Central memory CD4-positive, alpha-beta T cell (primary cell): ENCODE measurements at places on chromosomes 11 and 22.

GRCh38 chr22:43345761-43346301, 2.7 kb upstream of the SCUBE1 start:
- no peak for DNase-seq

GRCh38 chr11:14907411-14908213, 15.6 kb upstream of the CYP2R1 start:
- DNase-seq: peak; percentile 71

DNA sequence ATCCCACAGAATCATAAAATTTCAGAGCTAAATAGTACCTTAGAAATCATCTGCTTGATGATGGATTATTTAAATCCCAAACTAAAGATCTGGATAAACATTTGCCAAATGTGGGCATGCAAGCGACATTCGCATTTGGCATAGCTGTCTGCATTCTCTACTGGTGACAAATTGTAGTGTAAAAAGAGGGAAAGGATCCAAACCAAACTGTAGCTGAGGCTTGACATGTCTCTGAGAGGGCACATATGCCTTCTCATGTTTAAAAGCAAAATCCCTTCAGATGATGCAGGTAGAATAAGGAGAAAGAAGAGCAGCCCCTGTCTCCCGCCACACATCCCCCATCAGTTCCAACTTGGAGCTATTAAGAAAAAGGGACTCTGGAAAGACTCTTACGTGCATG, 257.5 kb upstream of the MTNR1B start:
- DNase-seq: no peak

DNA sequence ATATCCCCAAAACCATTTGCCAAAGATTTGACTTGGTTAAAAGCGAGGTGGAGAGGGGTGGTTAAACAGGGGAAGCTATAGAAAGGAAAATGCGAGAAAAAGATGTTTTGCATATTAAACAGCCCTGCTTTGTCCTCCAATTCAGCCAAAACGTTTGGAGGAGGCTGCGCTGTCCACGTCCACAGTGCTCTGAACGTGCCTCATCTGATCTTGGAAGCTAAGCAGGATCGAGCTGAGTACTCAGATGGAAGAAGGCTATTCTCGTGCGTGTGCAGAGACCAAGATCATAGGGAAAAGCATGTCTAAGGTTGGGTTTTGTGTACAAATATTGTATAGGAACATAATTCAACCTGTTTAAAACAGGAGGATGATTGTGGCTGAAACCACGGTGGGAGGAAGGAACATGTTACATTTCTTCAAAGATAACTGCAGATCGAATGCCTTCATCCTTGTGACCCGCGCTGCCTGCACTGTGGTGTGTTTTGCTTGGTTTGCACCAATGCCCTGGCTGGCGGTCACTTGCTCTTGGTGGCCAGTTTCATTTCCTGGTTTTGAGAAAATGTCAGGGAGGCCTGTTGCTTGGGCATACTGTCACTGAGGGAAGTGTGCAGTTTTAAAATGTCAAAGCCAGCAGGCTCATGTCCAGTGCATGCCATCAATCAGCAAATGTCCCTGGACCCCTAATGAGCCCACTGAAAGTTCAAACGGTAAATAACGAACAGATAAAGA, 40.4 kb downstream of the FLI1 start:
- no peak for DNase-seq

GRCh38 chr22:40654522-40655167, 18.1 kb upstream of the MRTFA start:
- no peak for DNase-seq

- DNase-seq: no peak
Observed at GRCh38 chr11:95660038-95660437, 129.5 kb downstream of the FAM76B start.

DNA sequence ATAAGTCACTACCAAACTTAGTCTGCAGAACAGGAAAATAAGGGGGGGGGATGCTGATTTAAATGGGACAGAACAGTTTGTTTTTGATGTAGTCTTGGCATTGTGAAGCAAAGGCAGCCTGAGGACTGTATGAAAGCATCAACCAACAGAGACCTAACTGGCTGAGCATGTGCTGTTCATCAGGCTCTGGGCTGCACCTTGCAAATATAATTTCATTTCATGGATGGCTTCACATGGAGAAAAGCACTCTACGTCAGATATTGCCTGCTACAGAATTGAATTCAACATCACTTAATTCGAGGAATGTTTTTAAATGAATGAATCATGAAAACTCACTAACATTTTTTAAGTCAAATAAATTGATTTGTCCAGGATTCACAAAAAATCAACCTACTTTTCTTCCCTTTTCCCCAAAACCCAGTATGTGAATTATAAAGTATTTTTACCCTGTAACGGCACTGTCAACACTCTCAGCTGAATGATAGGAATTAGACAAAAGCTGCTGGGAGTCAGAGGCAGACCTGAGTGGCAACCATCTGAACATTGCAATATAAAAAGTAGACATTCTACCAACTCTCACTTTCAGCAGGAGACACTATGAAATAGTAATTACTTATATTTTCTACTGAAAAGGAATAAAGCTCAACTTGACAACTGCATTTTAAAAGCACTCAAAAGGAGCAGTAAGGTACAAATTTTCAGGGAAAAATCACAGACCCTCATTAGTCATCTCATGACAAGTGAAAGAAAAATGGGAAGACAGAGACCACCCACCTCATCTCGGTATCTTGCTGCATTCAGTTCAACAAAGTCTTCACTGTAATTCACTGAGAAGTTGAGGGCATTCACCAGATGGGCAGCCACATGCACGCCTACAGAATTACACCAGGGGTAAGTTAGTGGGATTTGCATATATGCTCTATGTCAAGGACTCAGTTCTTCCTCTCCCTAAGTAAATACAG, 47.5 kb downstream of the NOX4 start:
- DNase-seq: no peak

- no peak for DNase-seq
Observed at GRCh38 chr22:27962268-27963044, 43.4 kb upstream of the PITPNB start.

- no peak for DNase-seq
Observed at GRCh38 chr22:47587361-47587760, 824.9 kb downstream of the TBC1D22A start.

GRCh38 chr11:11074686-11075335, 217.0 kb upstream of the ZBED5 start:
- DNase-seq: no peak

GRCh38 chr11:95788921-95789505, 569 bp downstream of the FAM76B start:
- peak; percentile 38 for DNase-seq

- no peak for DNase-seq
Observed at GRCh38 chr22:27686534-27686933, 115.0 kb downstream of the MN1 start.

DNA sequence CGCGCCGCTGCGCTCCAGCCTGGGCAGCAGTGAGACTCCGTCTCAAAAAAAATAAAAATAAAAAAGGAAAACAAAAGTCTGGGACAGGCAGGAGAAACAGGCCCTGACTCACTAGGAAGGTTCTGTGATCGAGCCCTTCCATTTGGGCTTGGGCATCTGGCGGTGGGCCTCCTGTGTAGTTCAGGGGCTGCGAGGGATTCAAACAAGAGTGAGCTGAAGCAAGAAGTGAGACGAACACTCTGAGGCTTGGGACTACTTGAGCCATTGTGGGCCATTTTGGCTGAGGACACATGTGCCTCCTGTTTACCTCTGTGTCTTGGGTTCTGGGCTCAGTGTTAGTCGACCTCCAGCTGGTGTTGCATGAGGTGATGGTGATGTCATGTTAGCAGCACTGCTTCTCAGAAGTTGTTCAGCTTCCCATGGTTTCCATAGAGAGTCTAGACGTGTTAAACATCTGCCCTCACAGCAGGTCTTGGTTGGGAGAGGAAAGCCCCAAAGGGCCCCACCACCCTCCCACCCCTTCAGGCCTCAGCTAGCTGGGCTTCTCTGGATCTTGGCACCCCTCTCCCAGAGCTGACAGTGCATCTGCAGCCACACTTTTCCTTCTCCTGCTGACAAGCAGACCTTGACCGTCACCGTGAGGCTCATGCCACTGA, 57.8 kb downstream of the MED15 start:
- peak; percentile 26 for DNase-seq

DNA sequence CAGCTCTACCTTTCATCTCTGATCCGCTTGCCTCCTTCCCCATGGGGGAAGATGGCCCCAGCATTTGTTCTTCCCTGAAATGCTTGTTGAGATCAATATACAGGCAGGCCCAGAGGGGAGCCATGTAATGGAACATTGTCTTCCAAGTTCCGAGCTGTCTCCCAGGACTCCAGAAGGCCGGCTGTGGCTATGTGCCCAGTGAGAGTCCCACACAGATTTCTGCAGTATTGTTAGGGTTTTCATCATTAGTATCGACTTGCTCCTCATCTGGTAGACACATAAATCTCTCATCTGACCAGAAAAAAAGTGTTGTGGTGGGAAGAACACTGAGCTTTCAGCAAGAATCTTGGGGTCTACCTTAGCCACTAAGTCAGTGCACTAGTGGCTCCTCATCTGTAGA, 163.4 kb downstream of the TRIM29 start:
- no peak for DNase-seq

GRCh38 chr11:8488395-8488794, 105.6 kb downstream of the STK33 start:
- DNase-seq: no peak

DNA sequence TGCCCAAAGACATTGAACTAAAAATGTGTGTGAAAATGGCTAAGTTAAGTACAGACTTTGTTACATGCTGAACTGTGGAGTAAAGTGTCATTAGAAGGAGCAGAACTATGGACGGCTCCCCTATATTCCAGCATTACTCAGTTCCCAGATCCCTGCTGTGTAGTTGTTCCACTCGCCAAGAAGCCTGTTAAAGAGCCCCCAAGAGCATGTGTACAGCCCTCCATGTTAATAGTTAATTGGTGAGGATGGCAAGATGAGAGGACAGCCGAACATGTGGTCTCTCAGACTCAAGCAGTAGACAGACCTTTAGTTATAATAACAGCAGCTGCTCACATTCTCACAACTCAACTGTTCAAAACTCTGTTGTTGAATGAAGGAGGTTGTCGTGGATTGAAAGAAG, 127.4 kb downstream of the ELP4 start:
- DNase-seq: no peak

DNA sequence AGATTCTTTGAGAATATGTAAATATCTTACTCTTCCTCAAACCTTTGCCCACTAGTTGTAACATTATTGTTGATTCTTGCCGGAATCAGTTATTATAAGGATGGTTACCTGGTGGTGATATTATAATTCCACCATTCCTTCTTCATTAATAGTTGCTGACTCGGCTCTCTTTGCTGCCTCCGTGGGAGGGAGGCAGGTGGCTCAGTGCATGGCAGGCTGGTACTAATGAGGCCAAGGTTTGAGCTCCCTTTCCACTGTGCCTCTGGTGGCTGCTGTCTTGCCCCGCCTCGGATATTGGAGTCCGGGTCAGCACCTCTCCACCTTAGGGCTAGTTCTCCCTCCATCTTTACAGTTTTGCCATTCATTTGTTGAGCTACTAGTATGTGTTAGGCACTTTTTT, 12.7 kb downstream of the CD6 start:
- DNase-seq: no peak

GRCh38 chr11:103091064-103091800, 728 bp downstream of the DCUN1D5 start:
- DNase-seq: peak; percentile 31

- no peak for DNase-seq
Observed at GRCh38 chr22:43706151-43706550, 106.0 kb downstream of the EFCAB6 start.

- no peak for DNase-seq
Observed at GRCh38 chr11:19525276-19525675, 187.4 kb upstream of the NAV2 start.

DNA sequence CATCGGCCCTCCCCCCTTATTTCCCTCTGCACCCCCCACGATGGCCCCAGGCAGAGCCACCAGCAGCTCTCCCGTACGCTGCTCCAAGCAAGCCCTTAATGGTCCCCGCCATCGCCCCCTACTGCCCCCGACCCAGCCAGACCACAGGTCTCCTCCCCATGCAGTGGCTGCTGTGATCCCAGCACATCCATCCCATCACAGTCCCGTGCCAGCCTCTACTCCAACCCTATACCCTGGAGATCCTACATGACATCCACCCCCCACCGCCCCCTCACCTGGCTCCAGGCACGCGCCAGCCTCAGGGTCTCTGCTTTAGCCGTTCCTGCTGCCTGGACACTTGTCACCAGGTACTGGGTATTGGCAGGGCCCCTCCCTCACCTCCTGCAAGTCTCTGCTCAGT, 85.8 kb upstream of the RTL6 start:
- no peak for DNase-seq

- DNase-seq: no peak
Observed at GRCh38 chr22:19710020-19710768, 4.1 kb upstream of the SEPTIN5 start.

DNA sequence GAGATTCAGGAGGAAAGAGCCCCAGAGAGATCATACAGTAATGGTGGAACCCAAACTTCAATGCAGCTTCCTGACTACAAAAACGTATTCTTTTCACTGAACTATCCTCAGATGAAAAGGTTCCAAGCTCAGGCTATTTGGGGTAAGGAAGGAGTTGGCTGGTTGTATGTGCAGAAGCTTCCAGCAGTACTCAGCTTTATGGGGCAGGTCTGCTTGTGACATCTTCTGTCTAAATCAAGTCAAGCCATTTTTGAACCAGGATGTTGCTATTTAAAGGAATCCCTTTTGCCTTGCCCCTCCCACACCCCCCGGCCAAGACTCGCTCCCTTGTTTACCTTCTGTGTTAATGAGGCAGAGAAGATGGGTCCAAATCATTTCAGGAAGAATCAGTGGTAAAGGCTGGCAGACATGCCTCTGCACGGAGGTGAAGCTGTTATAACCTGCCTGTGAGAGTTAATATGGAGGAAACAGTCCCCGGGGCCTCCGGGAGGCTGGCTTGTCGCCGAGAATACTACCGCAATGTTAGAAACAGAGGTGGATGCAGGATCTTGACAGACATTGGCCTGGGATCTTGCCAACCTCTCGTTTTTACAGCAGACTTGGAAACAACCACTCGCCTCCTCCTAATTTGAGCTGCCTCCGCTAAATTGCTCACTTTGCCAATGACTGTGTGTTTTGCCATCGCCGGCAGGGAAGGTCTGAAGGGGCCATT, 45.4 kb downstream of the TIMP3 start:
- no peak for DNase-seq

DNA sequence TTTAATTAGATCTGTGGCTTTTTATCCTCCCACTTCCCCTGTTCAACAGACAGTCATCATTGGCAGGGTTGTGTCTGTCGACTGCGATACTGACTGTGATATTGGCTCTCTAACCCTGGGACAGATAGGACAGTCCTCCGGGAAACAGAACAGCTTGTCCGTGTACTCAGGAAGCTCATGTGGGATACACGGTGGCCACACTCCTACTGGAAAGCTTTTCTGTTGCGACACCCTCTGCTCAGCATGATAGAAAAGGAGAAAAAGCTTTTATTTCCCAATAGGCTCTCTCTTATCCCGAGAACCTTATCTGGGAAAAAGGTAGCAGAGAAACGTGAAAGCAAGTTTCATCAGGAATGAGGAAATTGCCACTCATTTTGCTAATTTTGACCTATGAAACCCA, 60.4 kb upstream of the HSPA8 start:
- DNase-seq: no peak

GRCh38 chr22:23353004-23353403, 172.7 kb downstream of the BCR start:
- no peak for DNase-seq
